ENCODE measurements at places on chromosomes 6 and 20.
A peak's percentile ranks its signal among the peaks of the same experiment; 100 is the strongest.

GRCh38 chr20:41553142-41553879 is 64.9 kb downstream of the CHD6 start:
- no peak for DNase-seq

DNA sequence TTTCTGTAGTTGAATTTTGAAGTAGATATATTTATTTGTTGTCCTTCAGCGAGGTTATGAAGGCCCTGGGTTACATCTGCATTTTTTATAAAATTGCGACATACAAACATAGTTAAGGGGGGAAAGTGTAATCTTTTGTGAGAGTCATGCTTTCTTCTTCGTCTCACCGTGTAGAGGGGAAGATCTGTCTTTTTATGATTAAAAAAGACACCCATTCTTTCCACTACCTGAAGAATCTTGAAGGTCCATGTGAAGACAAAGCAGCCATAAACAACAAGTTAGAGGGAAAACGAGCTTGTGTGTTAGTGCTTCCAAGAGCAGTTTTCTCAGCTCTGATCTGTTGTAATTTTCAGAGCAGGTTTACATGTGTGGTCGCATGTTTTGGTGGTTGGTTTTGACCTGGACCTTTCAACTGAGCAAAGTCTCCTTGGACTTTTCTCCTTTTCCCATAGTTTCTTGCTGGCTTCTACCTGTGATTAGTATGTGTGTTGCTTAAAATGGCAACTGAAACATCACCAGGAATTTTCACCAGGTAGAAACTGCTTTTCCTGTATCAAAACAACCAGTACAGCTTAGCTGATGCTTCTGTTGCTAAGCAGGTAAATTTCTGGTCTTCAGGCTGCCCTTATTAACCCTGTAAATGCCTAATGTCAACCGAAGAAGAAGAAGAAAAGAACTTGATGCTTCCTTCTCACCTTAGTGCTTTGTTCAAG is 37.3 kb downstream of the RREB1 start:
- no peak for DNase-seq

GRCh38 chr20:2032168-2032567 is 38.3 kb upstream of the PDYN start:
- DNase-seq = no peak

- DNase-seq = no peak
These were observed 85.1 kb downstream of the PHF20 start for GRCh38 chr20:35856866-35857265.

- DNase-seq = no peak
These were observed 66.7 kb downstream of the TRAM2 start for GRCh38 chr6:52510213-52510562.

DNA sequence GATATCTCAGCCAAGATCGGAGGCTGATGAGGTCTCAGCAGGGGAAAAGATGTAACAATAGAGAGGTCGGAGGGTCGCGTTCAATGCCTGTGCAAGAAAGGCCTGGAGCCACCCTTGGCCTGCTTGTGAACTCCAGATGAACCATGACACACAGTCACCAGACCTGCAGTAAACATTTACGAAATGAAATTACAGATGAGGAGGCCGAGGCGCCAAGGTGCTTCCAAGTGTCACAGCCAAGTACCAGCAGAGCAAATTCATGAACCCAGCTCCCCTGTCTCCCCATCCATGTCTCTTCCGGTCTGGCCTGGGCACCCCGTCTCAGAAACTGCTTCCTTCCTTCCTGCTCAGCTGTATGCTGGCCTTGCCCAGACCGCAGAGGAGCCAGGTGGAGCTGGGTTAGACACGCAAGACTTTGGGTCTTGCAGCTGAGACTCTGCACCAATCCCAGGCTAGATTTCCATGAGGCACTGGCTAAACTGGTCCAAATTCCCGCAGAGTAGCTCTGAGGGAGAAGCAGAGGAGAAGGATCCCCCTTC is 48.1 kb downstream of the CHMP4B start:
- no peak for DNase-seq

DNA sequence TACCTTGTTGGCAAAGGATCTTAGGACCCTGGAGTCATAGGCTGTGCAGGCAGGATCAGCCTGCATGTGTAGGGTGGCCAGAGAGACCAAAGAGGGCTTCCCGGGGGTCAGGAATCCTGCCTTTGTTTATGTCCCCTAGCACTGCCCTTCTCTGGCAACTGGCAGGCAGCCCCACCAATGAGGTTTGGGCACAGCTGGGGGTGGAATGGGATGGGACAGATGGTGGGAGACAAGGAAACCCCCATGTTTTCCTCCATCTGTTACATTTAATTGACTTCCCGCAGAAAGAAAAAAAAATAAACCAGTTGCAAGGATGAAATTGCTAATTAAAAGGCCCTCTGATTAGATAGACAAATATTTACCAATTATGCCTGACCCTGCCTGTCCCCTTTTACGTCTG is 27.6 kb downstream of the CD40 start:
- no peak for DNase-seq

DNA sequence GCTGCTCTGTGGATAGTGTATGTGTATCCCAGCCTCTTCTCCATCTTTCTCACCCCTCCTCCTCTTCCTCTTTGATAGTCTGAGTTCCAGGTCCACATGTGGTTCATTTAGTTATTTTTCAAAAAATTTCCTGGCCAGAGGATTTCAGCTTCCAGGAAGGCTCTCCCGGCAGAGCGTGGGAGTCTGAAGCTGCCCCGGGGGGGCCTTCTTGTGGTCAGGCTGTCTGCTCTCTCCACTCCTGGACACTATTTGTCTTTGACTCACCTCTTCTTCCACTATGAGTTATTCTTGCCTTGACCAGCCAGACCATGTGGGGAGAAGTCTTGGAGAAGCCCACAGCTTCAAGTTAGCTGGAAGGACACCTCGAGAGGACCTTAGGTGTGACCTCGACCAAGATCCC is 258.8 kb downstream of the CDC5L start:
- DNase-seq = no peak

DNA sequence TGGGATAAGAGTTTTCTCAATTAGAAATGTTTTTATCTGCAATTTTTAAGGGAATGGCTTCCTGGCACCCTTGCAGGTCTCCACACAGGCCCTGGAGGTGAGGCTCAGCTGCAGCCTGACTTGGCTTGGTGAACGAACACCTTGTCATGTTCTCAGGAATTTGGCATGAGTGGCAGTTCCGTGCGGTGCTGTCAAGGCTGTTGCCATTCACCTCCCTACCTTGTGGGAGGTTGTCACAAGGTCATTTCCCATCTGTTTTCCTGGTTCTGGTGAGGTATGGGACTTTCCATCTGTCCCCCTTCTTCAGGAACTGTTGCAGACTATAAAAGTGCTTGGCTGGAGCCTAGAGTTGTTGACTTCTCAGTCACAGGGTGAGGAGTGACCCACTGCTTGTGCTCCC is 82.9 kb downstream of the ELOVL4 start:
- no peak for DNase-seq

DNA sequence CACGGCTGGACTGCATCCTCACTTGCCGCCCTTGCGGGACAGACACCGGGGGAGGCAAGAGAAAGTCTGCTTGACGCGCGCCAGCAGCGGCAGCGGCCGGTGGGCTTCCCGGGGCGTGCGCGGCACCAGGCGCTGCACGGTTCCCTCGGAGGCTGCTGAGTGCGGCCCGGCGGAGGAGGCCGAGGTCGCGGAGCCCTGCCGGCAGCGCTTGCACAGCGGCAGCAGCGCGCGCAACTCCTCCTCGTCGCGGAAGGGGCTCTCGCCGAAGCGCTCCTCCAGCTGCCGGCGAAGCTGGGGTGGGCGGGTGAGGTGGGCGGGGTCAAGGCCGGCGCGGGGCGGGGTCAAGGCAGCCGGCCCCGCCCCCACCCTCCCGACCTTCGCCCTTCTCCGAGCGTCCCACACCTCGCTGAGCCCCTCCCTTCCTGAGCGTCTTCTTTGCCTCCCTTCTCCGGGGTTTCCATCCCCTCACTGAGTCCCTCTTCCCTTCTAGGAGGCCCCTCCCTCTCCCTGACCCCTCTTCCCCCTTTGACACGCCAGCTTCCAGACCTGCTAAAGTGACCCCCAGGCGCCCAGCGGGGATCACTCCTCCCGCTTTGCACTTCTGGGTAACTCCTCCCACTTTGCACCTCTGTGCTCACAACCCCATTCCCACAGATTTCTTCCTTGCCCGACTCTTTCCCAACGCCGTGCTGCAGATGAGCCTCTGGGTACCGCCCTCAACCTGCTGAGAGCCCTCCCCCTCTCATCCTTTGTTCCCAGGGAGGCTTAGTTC is 8.8 kb downstream of the DUSP15 start:
- DNase-seq = no peak

- DNase-seq = no peak
These were observed 6.4 kb upstream of the SLC22A7 start for GRCh38 chr6:43291708-43292107.

GRCh38 chr20:58512808-58513552 is 2.2 kb downstream of the APCDD1L start:
- no peak for DNase-seq

- DNase-seq = no peak
These were observed 368.9 kb upstream of the JARID2 start for GRCh38 chr6:14876778-14877613.

- DNase-seq = no peak
These were observed 291.9 kb downstream of the PLCB1 start for GRCh38 chr20:8424010-8424409.

DNA sequence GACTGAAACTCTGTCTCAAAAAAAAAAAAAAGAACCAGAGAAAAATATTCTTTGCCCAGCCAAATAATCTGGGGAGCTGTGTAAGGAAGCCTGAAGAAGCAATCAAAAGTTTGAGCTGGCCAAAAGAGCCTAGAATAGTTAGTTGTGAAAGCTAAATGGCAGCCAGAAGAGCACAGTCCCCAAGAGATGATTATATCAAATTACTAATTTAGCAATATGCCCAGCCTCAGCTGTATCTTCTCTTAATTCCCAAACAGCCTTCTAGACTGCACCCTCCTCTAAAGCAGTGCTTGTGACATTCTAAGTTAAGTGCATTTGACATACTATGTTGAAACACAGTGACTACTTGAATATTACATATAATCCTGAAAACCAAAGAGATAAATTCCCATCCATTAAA is 38.9 kb downstream of the CDK19 start:
- no peak for DNase-seq

GRCh38 chr6:17705428-17705777 is 1.3 kb downstream of the NUP153 start:
- DNase-seq = no peak

DNA sequence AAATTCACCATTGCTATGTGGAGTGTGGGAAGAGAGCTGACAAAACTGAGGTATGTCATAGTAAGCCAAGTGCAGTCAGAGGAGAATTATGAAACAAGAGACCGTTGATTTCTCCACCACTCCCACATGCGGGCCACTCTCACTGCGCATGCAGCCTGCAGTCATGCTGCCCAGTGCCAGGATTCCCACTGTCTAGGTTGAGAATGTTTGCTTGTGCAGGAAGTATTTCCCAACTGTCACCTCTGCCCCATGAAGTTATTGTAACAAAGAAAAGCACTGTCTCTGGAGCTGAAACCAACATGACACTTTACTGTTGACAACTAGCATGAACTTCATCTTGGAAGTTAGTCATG is 18.7 kb upstream of the SFT2D1 start:
- DNase-seq = peak; percentile 27

DNA sequence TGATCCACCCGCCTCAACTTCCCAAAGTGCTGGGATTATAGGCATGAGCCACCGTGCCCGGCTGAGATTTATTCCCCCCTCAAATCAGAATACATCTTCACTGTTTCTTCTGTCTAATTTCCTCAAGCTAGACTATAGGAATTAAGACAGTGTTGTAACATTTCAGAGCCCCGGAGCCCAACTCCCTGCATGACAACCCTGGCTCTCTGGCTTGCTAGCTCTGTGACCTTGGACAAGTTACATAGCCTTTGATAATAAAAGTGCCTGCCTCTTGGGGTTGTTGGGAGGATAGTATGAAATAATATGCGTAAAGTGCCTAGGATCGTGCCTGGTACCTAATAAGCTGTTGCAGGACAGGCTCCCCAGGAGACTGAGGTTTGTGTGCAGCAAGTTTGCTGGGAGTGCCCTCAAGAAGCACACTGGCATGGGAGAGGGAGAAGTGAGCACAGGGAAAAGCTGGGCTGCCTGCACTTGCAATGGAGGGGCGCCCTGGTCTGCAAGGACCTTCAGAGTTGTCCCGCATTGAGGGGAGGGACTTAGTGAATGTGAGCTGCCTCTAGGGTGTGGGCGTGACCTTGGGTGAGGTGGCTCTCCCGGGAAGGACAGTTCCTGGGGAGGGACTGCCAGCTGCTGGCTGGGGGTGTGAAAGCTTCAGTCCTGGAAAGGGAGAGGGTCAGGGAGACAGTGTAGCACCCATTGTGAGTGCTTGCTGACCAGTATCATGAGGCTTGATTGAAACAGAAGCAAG is 43.4 kb downstream of the TAF8 start:
- DNase-seq = no peak

GRCh38 chr20:19874040-19874727 is 116.1 kb downstream of the RIN2 start:
- DNase-seq = no peak

- DNase-seq = peak; percentile 78
These were observed 113.3 kb upstream of the SSTR4 start for GRCh38 chr20:22921595-22922421.

DNA sequence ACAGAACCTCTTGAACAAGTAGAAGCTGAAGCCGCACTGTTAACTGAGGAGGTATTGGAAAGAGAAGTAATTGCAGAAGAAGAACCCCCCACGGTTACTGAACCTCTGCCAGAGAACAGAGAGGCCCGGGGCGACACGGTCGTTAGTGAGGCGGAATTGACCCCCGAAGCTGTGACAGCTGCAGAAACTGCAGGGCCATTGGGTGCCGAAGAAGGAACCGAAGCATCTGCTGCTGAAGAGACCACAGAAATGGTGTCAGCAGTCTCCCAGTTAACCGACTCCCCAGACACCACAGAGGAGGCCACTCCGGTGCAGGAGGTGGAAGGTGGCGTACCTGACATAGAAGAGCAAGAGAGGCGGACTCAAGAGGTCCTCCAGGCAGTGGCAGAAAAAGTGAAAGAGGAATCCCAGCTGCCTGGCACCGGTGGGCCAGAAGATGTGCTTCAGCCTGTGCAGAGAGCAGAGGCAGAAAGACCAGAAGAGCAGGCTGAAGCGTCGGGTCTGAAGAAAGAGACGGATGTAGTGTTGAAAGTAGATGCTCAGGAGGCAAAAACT is 40.1 kb downstream of the ZBTB2 start:
- no peak for DNase-seq

DNA sequence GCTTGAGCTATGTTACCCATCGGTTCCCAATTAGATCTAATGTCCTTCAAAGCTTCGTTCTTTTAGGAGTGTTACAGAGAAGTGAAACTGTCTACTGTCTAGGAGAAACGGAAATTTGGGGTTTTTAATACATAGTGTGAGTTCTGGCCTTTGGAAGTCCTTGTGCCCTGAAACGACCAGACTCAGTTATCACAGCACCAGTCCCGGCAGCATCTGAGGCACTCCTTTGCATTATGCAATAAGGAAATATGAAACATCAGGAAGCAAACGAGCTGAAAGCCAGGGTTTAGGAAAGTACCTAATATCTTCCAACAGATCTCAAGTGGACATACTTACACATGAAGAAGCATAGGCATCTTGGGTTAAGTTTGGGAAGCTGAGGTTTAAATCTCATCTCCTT is 61.8 kb upstream of the ADGRF1 start:
- DNase-seq = no peak

- no peak for DNase-seq
These were observed 18.1 kb downstream of the NPEPL1 start for GRCh38 chr20:58710481-58711265.
